ENCODE measurements at places on chromosomes 6 and 20.

- no peak for DNase-seq
These were observed 200.0 kb upstream of the SGK1 start for GRCh38 chr6:134517868-134518267.

DNA sequence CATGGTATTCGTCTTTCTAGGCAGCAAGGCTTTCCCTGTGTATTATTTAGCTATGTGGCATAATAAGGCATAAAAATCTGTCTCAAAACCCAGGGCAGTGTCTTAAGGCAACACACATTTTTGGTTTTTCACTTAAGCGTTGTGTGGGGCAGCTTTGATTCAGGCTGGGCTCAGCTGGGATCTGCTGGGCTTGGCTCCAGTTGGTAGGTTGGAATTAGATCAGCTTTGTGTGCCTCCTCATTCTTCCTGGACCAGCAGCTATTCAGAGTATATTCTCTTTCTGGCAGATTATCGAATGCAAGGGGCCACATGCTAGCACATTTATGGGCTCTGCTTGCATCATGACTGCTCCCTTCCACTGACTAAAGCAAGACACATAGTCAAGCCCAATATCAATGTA, 487.9 kb downstream of the RFPL4B start:
- no peak for DNase-seq

DNA sequence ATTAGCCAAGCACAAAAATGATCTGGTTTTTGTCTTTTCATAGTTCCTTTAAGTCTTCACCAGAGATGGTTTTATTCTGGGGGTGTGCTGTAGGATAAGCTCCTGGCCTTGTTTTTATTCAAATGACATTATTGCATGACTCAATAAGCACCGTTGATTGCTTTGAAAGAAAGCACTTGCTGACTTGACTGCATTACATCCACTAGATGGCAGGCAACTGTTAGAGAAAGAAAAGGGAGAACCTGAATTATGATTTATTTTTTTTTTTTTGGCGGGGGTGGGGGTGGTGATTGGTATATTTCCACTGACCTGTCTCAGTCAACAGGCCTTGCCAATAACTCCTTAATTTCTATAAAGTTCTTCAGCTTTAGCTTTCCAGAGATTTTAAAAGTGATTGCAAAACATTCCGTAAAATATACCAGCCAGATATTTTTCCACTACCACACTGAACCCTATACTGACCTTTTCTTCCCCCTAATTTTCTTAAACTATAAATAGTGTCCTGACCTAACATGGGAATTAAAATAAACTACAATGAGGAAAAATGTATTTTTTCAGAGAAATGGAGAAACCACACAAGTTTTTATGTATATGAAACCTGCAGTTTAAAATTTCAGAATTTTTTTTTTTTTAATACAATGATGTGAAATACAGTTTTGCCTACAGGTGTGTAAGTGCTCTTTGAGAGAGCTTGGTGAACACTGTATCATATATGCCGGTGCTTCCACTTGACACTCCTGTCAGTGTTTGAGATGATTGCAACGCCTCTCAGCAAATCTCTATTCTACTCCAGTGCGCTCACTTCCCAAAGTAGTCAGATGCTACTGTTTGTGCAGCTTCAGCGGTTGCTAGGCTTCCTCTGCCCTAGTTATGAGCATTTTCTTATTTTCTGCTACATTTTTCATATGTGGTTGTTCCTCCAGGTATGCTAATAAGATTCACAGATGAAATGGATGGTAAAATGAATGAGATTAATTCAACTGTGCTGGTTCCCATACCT, 274.3 kb downstream of the CD109 start:
- no peak for DNase-seq

- DNase-seq: peak; percentile 47
These were observed at the start of gene UFL1 for GRCh38 chr6:96521644-96522464. TSS of gene UFL1 (plus strand) at chr6:96521806. CDS start at chr6:96521874, 68 bp downstream.

GRCh38 chr6:6826095-6826901, 237.8 kb downstream of the LY86 start:
- no peak for DNase-seq

DNA sequence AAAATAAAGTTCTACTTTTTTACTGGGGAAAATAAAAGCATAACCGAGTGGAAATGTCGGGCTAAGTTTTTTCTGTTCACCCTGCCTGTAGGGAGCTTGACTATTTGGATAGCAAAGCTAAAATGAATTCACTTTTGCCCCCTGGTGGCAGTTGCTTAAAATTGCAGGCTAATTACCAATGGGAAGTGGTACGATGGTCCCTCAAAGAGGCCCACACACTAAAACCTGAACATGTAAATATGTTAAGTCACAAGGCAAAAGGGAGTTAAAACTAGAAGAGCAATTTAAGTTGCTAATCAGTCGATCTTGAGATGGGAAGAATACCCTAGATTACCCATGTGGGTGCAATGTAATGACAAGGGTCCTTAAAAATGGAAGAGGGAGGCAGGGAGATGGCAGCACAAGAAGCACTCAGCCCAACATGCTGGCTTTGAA, 916 bp upstream of the SUN5 start:
- DNase-seq: no peak

- no peak for DNase-seq
These were observed 63.0 kb upstream of the MYL9 start for GRCh38 chr20:36478137-36478905.

DNA sequence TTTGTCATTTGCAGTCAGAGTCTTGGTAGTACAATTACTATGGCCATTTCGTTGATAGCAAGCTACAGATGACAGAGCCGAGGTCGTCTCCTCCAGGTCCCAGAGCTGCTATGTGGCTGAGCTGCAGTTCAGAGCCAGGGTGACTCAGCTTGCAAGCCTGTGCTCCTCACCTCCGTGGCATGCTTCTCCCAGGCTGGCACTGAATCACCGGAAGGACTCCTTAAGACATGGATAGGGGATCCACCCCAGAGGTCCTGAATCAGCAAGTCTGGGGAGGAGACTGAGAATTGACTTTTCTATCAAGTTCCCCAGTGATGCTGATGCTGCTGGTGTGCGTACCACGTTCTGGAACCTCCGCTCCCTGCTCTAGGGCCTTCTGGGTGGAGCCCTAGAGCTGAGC, 291.2 kb downstream of the CDH26 start:
- DNase-seq: no peak

GRCh38 chr6:36131511-36132245, 1.4 kb downstream of the MAPK13 start:
- DNase-seq: no peak

DNA sequence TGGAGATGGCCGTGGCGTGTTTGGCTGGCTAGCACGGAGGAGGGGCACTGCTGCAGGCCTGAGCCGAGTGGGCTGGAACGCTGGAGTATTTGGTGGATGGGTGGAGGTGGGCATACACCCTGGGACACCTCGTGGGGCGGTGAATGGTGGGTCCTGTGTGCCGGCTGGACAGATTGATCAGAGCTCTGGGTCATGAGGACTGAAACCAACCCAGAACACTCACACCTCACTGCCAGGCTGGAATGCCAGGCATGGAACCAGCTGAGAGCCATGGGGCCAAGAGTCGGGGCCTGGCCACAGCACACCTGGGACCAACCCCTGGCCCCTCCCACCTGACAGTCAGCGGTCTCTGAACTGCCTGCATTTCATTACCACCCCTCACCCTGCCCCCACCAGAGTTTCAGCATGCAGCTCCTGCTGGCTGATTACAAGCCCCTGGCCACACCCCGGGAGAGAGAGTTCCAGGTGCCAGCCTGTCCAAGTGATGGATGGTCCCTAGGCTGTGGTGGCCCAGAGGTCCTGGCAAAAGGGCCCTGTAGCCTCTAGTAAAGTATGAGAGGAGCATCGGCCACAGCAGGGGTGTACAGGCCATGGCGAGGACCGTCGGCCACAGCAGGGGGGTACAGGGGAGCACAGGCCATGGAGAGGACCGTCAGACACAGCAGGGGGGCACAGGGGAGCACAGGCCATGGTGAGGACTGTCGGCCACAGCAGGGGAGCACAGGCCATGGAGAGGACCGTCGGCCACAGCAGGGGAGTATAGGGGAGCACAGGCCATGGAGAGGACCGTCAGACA, 3.3 kb downstream of the NPBWR2 start:
- DNase-seq: no peak

DNA sequence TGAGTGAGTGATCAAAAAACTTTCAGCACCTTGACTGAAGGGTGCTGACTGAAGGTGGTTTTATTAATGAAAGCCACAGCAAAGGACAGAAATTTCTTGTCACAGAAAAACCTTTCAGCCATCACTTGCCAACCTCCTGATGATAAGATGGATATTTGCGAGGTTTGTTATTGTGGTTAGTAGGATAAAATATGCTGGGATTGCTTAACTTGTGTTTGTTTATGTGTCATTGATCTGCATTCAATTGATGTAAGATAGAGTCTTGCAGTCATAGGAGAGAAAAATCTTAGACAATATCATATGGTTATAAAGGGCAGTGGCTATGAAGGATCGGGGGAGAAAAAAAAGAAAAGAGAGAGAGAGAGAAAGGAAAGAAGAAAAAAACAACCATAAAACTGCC, 1.2 kb downstream of the TSBP1 start:
- no peak for DNase-seq

DNA sequence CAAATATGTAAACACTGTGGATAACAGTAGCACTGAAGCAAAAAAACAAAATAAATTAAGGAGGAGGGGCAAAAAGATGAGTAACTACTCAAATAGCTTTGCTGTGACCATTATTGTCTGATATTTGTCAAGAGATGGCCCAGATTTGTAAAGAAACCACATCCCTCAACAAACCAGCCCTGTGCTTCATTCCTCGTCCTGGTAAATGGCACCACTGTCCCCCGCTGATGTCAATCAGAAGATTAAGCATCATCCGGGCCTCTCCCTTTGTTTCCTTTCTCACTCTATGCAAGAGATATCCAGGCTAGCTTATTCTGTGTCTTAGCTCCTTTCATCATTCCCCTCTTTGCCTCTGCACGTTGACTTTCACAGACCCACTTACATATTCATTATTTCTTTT, 259.0 kb downstream of the SYNE1 start:
- DNase-seq: no peak

- no peak for DNase-seq
These were observed 58.8 kb upstream of the MPC1 start for GRCh38 chr6:166441325-166442078.

DNA sequence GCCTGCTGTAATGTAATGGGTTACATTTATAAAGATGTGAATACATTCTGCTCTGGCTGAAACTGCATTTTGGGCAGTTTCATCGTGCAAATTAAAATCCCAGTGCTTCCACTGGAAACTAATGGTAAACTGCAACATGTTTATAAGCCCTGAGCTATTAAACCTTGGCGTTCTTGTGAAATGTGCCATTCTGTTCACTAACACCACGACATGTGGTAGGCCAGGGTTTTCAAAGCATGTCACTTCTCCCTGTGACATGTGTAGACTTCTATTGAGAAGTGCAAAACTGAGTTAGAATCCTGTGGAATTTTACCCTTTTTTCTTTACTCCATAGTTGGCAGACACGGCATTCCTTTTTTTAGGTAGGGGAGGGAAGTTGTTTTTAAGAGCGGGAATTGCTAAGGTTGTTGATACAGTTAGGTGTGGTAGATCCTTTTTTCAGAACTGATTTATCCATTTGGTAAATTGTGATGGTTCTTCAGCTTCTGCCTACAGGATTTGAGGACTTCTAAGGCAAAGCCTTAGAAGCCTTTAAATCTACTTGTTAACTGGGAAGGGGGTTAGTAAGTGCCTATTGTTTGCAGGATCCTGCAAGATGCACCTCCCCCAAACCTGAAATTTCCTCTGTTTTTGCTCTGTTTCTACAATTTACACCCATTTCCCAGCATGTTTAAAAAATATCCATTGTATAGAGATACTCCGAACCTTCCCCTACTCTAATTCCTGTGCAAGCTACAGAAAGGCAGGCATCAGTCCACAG, 4.2 kb downstream of the SASH1 start:
- no peak for DNase-seq

- no peak for DNase-seq
These were observed at the start of gene PPP1R16B for GRCh38 chr20:38805502-38805957. TSS of gene PPP1R16B (plus strand) at chr20:38805697. CDS start at chr20:38835926, 30,229 bp downstream.

DNA sequence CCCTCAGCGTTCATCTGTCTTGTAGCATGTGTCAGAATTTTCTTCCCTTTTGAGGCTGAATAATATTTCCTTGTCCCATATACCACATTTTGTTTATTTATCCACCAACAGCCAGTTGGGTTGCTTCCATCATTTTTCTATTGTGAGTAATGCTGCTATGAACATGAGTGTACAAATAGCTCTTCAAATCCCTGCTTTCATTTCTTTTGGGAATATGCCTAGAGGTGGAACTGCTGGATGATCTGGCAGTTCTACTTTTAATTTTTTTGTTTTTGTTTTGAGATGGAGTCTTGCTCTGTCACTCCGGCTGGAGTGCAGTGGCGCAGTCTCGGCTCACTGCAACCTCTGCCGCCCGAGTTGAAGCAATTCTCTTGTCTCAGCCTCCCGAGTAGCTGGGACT, 64.7 kb downstream of the SASH1 start:
- DNase-seq: no peak

- DNase-seq: no peak
These were observed 119.4 kb upstream of the TSHZ2 start for GRCh38 chr20:52852714-52853113.

DNA sequence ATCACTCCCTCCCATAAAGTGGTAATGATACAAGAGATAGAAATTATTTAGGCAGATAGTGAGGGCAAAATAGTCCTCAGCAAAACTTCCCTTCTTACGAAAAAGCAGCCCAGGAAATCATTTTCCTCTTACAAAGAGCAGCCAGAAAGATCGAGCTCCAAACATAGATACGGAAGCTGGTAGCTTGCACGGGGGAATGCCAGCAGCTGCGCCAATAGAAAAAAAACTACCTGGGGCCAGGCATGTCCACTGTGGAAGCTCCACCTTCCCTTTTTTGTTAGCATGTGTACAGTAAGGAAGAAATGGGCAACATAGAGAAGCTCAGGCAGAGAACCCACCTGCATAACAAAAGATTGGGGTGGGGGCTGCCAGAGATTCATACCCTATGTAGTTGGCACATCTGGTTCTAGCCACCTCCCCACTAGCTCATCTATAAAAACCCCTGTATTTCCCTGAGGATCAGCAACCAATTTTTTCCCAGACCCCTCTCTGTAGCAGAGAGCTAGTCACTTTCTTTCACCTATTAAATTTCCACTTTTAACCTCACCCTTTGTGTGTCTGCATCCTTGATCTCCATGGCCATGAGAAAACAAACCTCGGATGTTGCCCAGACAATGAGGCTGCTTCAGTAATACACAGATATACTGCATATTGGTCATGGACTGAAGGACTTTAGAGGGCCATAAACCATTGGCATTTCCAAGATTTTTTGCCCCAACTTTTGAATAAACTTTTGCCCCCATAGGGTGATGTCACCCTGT, 52.1 kb downstream of the SOD2 start:
- no peak for DNase-seq

DNA sequence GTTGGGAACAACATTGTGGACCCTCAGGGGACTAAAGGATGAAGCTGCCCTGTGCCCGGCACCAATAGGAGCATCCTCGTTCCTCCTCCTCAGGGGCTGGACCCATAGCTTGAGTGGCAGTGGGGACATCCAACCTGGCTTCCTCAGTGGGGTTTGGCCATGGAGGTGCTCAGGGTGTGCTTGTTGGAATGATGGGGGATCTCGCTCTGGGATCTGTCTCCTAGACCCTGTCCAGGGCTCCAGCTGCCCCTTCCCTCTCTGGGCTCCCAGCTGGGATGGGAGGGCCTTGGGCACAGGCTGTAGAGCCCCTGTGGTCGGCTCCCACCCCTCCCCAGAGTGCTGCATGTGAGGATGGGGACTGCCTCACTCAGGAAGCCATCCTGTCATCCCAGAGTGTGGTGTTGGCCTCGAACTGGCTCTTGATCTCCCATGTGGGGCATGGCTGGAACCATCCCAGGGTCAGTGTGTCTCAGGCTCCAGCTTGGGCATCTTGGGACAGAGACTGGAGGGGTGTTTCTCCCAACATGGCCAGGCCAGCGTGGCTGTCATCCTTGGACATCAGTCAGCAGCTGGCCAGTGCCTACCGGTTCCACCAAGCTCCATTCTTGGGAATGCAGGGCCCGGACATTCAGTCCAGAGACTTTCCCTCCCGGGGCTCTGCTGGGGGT, 9.5 kb upstream of the MYT1 start:
- DNase-seq: no peak
